ENCODE measurements at places on chromosomes 4 and X. TPM values are rescaled to one million over a fixed set of nuclear protein-coding genes. Genes with fewer than 3 reads are reported as not detected.

The RHOXF1 gene
- total RNA-seq = not detected

DNA sequence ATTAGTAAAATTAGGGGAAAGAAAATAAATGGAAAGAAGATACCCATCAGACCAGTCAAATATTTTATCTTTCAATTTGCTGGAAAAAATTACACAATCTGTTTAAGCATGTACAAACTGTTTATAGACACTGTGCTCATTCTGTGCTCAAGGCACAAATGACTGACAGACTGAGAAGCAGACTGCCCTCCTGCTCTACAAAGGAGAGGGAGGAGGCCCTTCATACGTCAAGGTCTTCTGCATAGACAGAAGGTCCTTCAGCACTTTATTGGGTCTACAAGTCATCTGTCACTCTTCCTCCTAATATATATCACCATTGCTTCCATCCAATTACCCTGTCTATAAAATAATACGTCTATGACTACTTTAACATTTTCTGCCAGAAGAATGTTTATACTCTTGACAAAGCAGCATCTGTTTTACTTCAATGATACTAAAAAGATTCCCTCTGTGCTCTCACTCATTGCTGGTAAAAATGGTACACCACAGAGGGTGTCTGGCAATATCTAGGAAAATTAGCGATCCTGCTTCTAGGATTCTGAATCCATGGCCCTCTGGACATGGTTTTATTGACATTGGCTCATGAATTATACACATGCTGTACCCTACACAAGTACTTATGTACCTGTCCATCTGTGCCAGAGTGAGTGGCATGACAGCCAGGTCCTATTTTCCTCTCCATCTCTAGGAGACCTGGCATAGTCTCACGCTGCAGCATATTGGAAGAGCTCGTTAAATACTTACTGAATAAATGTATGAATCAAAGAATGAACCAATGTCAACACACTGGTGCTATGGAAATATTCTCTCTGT lies 11.3 kb downstream of the SLC10A6 start:
- H3K27me3 ChIP-seq = no peaks in the 10 kb centered on the region
- no peaks in the 10 kb centered on the region for H3K36me3 ChIP-seq
- H3K4me1 ChIP-seq = no peaks in the 10 kb centered on the region

- H3K27ac ChIP-seq = no peak overlapping the region
- H3K27me3 ChIP-seq = no peaks in the 10 kb centered on the region
- no peaks in the 10 kb centered on the region for H3K4me1 ChIP-seq
- DNase-seq = no peak
- H3K36me3 ChIP-seq = no peaks in the 10 kb centered on the region
Measured at GRCh38 chr4:141177171-141177570, 43.5 kb upstream of the ZNF330 start.

DNA sequence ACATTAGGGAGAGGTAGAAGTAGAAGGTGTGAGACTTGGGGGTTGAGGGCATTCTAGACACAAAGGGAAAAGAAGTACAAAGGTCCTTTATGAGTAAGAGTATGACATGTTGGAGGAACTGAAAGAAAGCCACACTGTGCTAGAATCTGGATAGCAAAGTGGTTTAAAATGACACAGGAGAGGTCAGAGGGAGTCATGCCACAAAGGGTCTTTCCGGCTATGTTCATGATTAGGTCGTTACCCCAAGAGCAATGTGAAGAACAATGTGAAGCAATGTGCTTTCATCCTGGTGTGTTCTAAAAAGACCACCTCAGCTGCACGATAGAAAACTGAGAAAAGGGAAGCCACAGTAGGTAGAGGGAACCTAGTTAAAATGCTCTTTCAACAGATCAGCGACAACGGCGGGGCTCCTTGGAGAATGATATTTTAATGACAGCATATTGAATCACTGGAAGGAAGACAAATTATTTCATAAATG lies 29.2 kb downstream of the SMIM14 start:
- H3K4me3 ChIP-seq = no peak overlapping the region
- H3K4me1 ChIP-seq = peaks cover 15% of the 10 kb centered on the region
- no peaks in the 10 kb centered on the region for H3K36me3 ChIP-seq
- H3K27ac ChIP-seq = no peak overlapping the region
- no peaks in the 10 kb centered on the region for H3K27me3 ChIP-seq

GRCh38 chrX:148316446-148316845 lies 184.0 kb upstream of the AFF2 start:
- no peaks in the 10 kb centered on the region for H3K36me3 ChIP-seq
- no peaks in the 10 kb centered on the region for H3K27me3 ChIP-seq
- H3K4me1 ChIP-seq = no peaks in the 10 kb centered on the region
